ENCODE measurements at places on chromosomes 1 and 21.
A peak's percentile ranks its signal among the peaks of the same experiment; 100 is the strongest.

DNA sequence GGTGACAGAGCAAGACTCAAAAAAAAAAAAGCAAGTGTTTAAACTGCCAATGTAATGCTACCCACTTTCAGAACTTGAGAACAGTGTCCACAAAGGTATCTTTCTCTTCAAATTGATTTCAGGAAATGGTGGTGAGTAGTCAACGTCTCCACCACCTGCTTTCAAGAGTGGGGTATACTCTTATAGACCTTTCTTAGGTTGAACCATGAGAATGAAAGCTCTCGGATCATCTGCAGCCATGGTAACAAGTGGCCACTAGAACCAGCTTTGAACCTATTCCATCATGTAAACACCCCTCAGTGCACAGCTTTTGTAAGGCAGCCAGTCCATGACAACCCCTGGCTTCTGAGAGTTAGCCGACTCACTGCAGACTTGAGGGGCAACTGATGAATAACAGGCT is 107.4 kb downstream of the NTPCR start:
- no peak for DNase-seq

- no peak for DNase-seq
Measured at GRCh38 chr21:36245115-36245514, 74.9 kb upstream of the MORC3 start.

DNA sequence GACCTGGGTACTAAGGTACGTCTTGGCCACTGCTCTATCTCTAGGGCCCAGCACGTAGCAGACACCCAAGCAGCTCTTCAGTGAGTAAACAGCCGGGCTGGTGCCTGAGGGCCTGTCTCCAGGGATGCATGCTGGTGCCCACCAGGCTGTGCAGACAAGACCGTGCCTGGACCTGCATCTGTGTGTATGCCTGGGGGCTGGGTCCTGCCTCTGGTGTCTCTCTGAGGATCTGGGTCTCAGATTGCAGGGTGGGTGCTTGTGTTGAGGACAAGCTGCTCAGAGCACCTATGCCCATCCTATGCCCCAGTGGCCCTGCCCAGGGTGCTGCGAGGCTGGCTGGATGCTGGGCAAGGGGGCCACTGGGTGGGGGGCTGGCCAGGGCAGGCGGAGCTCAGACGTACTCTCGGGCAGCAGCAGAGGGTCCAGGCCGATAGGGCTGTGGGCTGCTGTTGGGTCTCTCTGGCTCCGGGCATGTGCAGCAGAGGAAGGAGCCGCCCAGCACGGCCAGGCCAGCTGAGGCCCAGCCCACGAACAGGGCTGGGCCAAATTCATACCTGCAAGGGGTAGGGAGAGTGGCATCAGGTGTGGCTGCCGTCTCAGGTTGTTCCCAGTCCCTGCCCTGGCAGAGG is 4.4 kb downstream of the CLDN19 start:
- no peak for DNase-seq

GRCh38 chr1:83857103-83857502 is 141.8 kb downstream of the TTLL7 start:
- DNase-seq: no peak

DNA sequence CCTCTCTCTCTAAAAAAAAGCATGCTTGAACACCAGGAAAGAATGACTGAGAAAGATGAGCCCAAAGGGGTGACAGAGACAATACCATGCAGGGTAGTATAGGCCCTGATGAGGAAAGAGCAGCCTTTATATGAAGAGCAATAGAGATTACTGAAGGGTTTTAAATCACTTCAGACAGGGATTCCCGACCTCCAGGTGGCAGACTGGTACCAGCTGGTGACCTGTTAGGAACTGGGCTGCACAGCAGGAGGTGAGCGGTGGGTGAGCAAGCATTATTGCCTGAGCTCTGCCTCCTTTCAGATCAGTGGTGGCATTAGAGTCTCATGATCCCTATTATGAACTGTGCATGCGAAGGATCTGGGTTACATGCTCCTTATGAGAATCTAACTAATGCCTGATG is 30.8 kb upstream of the GTF2B start:
- no peak for DNase-seq

DNA sequence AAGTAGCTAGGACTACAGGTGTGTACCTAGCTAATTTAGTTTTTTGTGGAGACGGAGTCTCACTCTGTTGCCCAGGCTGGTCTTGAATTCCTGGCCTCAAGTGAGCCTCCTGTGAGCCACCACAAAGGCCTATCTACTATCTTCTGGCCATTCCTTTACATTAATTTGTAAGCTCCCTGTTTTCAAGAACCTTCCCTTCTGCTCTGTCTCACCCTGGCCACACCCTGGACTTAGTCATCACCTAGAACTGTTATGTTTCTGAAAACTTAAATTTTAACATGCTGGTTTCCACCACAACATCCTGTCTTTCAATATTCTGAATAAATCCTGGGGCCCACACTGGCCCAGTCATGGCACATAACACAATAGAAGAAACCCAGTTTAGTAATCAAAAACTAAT is 4.9 kb upstream of the B4GALT3 start:
- DNase-seq: peak; percentile 25

- peak; percentile 86 for DNase-seq
Measured at GRCh38 chr1:234608025-234608910, 1.7 kb downstream of the IRF2BP2 start.

- no peak for DNase-seq
Measured at GRCh38 chr1:19504796-19505692, 19.7 kb upstream of the CAPZB start.

GRCh38 chr1:83883979-83884378 is 115.0 kb downstream of the TTLL7 start:
- DNase-seq: no peak

GRCh38 chr1:51570063-51570710 is 46.7 kb upstream of the OSBPL9 start:
- no peak for DNase-seq

DNA sequence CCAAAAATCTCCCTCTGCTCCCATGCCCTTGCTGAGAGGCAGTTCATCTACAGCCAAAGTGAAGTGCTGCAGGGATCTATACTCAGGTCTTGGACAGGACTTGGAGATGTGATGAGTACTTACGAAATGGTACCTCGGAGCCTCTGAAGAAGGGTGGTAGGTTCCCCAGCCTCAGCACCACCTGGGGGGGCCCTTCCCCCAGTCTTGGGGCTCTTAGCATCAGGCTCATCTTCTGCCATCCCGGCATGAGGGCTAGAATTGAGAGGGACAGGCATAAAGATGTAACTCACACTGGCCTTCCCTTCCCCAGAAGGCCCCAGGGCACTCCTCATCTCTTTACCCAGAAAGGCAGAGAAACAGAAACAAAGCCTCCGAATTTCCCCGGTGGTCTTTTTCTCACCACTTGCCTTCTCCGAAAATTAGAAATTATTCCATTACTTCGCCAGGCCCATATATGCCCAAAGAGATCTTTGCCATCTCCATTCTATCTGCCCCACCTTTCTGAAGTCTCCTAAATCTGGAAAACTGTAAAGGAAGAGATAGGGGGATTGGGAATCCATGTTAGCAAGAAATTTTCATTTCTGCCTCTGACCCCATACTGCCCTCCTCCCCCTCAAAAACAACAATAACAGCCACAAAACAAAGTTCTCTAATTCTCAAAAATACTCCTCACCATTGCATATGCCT is 827 bp downstream of the RFX5 start:
- no peak for DNase-seq

DNA sequence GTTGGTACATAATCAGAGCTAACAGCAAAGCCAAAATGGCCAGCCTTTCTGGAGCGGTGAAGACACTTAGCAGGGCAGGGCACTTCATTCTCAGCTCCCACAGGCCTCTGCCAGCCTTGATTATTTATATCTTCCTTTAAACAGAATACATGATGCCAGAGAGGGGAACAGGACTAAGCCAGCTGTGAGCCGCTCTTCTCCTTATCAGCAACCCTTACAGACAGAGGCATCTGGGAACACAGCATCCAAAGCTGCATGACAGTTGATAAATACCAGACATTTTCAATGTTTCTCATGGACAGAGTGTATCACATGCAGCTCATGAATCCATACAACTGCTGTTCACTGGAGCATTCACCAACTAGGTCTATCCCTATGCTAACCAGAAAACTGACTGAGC is 29.1 kb downstream of the DNAJC11 start:
- no peak for DNase-seq

DNA sequence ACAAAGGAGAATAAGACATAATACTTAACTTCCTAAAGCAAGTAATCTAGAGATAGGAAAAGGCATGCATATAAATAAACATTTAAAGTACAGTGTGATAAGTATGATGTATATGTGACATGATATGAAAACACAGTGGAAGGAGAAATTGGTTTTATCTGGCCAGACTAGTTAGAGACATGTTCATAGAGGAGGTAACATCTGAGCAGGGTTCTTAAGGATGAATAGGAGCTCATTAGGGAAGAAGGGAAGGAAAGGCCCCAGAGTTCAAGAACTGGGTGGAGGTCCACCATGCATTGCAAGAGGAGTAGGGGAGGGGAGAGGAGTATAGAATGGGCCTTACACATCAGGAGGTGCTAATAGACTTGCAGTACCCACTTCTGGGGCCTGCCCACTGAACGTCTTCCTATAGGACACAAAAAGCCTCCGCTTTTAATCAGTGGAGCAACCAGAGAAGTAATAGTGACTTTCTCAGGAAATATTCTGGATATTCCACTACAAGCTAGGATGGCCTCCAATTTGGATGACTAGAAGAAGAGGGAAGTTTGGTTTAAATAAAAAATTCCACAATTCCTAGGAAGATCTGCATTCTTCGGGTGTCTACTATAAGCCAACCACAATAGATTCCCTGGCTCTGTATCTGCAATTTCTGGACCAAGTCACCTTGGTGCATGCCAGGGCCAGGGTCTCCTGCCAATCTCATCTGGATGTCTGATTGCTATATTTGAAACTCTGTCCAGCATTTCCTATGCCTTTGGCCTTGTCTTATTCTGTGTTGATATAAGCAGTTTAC is 41.9 kb downstream of the NGF start:
- no peak for DNase-seq

- DNase-seq: no peak
Measured at GRCh38 chr1:163766257-163766918, 444.6 kb downstream of the NUF2 start.

DNA sequence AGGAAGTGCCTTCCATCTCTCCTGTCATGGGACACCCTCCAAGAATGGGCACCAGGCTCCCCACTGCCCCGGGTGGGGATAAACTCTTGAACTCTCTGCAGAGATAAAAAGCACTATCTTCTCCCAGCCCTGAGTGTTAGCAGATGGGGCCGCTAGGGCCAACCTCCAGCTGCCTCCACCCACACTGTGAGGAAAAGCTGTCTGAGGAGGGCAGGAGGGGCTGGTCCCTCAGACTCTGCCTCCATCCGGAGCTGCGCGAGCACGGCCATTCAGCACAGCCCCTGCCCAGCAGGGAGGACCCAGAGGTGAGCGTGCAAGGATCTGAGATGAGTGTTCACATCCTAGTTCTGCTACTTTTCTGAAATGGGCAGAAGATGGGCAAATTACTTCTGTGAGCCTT is 51.8 kb upstream of the TRABD2B start:
- no peak for DNase-seq

Data from T-helper 22 cell (primary cell).